ENCODE measurements at places on chromosomes 5 and 9.

DNA sequence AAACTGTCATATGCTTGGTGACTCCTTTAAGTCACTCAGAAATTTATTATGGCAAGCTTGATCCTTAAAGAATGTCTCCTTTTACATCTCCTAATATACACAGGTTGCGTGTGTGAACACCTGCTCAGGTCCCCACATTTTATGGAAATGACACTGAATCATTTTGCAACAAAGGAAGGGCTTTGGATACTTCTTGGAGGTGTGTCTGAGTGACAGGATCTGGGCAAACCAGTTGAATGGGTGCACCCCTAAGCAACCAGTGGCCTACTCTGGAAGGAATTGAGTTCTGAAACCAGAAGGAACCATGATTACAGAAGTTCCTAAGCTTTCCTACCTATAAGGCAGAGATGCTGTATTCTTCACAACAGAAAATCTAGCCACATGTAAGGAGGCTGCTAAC lies 483.9 kb upstream of the KLF4 start:
- no peaks in the 10 kb centered on the region for H3K27me3 ChIP-seq
- DNase-seq, result no peak
- no peak overlapping the region for H3K4me3 ChIP-seq
- peaks cover 27% of the 10 kb centered on the region for H3K4me1 ChIP-seq
- H3K36me3 ChIP-seq, result no peaks in the 10 kb centered on the region

DNA sequence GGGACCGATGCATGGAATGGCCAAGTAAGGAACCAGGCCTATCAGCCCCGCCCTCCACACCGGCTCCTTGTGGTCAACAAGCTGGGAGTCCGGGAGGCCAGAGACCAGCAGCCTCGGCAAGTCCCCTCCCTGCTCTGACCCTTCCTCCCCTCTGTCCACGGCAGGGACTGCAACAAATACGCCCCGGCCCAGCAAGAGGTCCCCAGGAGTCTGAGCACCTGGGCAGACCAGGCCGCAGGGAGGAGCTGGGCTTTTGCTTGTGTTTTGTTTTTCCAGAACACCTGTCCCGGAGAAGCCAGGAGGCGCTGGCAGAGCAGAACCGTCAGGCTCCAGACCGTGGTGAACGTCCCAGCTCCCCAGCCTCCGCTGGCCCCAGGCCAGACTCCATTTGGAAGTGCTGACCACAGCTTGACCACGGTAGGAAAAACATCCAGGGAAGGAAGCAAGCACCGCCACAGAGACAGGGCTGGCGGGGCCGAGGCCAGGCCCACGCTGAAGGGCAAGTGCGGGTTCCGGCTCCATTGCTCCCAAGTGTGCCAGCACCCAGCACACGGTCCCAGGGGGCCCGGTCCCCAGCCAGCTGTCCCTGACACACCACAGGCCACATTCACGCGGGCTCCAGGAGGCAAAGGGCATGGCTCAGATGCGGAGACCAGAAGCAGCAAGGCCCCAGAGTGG lies 56.7 kb downstream of the VAV2 start:
- peaks cover 31% of the 10 kb centered on the region for H3K4me1 ChIP-seq
- no peaks in the 10 kb centered on the region for H3K36me3 ChIP-seq
- peak; percentile 78 for DNase-seq
- H3K4me3 ChIP-seq, result peak overlapping the region; percentile 19
- peak overlapping the region; percentile 67 for H3K27ac ChIP-seq
- H3K27me3 ChIP-seq, result no peaks in the 10 kb centered on the region

DNA sequence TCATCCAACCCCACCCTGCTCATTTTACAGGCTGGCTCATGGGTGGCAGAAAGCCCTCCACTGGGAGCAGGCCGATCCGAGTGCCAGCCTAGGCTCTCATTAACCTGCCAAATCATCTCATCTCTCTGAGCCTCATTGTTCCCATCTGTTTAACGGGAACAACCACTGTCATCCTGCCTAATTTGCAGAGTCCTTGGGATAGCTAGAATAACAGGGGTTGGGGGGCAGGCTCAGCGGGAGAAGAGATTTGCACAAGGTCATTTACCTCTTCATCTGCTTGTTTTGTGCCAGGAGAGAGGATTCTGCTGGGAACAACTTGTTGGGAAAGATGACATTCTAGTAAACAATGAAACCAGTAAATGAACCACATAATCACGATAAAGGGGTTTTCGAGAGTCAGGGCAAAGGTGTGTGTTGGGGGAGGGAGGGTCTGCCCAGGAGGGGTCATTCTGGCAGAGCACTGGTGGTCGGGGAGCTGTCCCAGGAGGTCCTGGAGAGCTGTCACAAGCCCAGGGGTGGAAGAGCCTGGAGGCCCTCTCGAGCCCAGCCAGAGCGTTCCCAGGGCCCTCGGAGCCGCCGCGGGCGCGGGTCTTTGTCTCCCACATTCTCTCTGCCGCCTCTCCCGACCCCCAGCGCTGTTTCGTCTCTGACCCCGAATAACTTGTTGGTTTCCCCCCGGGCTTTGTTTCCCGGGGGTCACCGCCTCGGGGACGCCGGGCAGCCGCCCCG lies 22.8 kb upstream of the NDST1 start:
- peak overlapping the region; percentile 98 for H3K27ac ChIP-seq
- H3K27me3 ChIP-seq, result no peaks in the 10 kb centered on the region
- no peak for DNase-seq
- peaks cover 49% of the 10 kb centered on the region for H3K4me1 ChIP-seq
- H3K36me3 ChIP-seq, result no peaks in the 10 kb centered on the region
- peak overlapping the region; percentile 93 for H3K4me3 ChIP-seq

- peaks cover 25% of the 10 kb centered on the region for H3K4me1 ChIP-seq
- H3K27me3 ChIP-seq, result peaks cover 32% of the 10 kb centered on the region
- H3K27ac ChIP-seq, result no peak overlapping the region
- H3K4me3 ChIP-seq, result no peak overlapping the region
Measured at GRCh38 chr9:126147936-126148870, 178.4 kb upstream of the MVB12B start.

DNA sequence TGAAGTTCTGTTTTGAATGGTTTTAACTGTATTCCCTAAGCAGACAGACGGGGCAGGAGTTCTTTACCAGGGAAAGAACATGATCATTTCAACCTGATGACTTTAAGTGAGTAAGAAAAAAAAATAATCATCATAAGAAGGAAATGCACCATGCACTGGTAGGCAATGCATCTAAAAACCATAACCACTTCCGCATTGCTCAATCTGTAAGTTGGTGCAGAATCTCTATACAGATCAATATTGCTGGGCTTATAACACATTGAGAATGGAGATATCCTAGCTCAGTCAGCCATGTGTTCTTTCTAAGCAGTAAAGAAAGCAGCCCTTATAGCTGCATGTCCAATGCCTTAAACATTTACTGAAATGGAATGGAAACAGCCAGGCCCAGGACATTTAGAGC lies 407.1 kb upstream of the DMAC1 start:
- no peaks in the 10 kb centered on the region for H3K36me3 ChIP-seq
- no peak overlapping the region for H3K27ac ChIP-seq
- DNase-seq, result no peak
- H3K4me1 ChIP-seq, result no peaks in the 10 kb centered on the region

GRCh38 chr5:24170026-24170425 lies 474.8 kb downstream of the CDH10 start:
- H3K27ac ChIP-seq, result no peak overlapping the region
- no peaks in the 10 kb centered on the region for H3K27me3 ChIP-seq
- H3K4me3 ChIP-seq, result no peak overlapping the region

GRCh38 chr5:91022518-91022917 lies 360.6 kb downstream of the ARRDC3 start:
- H3K4me1 ChIP-seq, result no peaks in the 10 kb centered on the region
- no peaks in the 10 kb centered on the region for H3K36me3 ChIP-seq
- H3K27me3 ChIP-seq, result no peaks in the 10 kb centered on the region
- H3K4me3 ChIP-seq, result no peak overlapping the region
- no peak overlapping the region for H3K27ac ChIP-seq
- DNase-seq, result no peak

- H3K27ac ChIP-seq, result no peak overlapping the region
- H3K4me3 ChIP-seq, result no peak overlapping the region
- H3K4me1 ChIP-seq, result peaks cover 29% of the 10 kb centered on the region
- DNase-seq, result no peak
- no peaks in the 10 kb centered on the region for H3K27me3 ChIP-seq
Measured at GRCh38 chr9:122248448-122248865, 16.2 kb downstream of the RBM18 start.

GRCh38 chr9:95771556-95772246 lies 103.8 kb upstream of the ERCC6L2 start:
- no peak overlapping the region for H3K27ac ChIP-seq
- H3K4me3 ChIP-seq, result peak overlapping the region; percentile 21
- H3K4me1 ChIP-seq, result peaks cover 14% of the 10 kb centered on the region
- DNase-seq, result no peak
- H3K36me3 ChIP-seq, result no peaks in the 10 kb centered on the region

DNA sequence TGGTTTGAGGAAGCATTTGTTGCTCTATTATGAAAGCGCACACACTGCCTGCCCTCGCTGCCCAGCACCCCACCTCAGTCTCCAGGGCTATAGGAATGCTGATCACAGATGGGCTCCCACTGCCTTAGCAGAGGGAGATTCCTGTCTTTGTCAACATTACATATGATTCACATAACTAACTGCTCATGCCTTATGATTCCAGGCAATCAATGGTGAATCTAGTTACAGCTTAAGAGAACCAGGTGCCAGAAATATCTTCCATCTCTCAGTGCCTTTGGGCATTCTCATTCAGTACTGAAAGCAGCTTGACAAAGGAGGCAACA lies 458.9 kb upstream of the C9orf72 start:
- H3K4me3 ChIP-seq, result no peak overlapping the region
- DNase-seq, result no peak
- H3K27ac ChIP-seq, result no peak overlapping the region
- H3K4me1 ChIP-seq, result no peaks in the 10 kb centered on the region
- no peaks in the 10 kb centered on the region for H3K27me3 ChIP-seq

DNA sequence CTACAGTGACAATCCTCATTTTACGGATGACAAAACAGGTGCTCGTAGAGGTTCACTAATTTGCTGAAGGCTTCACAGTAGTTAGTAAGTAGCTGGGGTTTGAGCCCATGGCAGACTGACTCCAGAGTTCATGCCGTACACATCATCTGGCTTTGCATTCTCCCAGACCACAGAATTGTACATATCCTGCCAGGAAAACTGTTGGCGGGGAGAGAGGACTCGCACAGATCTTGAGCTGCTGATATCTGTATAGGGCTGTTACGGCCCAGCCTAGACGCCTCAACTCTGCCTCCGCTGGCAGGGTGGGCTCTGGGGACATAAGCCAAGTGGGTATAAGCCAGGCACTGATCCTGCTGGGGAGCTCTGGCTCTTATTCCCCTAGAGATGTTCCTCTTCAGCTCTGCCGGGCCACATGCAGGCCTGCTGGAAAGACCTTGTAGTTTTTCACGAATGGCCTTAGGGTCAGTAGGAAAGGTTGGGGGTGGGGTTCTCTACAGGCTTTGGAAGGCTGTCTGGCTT lies 16.3 kb downstream of the LARP1 start:
- H3K27ac ChIP-seq, result peak overlapping the region; percentile 67
- H3K4me3 ChIP-seq, result no peak overlapping the region
- H3K4me1 ChIP-seq, result peaks cover 100% of the 10 kb centered on the region
- no peaks in the 10 kb centered on the region for H3K27me3 ChIP-seq
- DNase-seq, result no peak

DNA sequence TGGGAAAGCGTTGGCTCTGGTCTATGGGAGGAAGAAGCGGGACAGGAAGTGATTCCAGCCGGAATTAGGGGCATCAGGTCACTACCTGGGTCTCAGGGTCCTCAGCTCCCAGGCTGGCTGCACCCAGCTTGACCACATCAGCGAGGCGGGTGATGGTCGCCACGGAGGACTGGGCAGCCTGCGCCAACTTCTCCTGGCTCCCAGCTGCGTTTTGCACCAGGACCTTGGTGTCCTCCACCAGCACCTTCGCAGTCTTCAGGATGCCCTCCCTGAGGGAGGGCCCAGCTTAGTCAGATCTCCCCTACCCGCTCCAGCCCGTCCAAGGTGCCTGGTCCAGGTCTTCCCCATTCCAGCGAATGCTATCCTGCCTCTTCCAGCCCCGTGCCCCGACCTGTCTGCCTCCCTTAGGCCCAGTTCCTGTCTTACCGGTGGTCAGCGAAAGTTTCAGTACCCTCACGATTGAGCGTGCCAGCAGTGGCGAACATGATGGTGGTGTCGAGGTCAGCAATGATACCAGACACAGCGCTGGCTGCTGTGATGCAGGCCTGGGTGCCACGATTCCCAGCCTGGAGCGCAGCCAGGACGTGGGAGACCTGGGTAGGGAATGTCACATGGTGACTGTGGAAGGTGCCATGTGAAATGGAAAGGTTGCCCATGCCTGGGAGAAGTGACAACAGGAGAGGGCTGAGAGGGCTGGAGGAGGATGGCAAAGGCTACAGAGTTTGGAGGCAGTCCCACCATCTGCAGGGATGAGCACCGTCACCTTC lies 14.4 kb upstream of the TPM2 start:
- H3K27me3 ChIP-seq, result no peaks in the 10 kb centered on the region
- no peak overlapping the region for H3K4me3 ChIP-seq
- peaks cover 39% of the 10 kb centered on the region for H3K4me1 ChIP-seq

DNA sequence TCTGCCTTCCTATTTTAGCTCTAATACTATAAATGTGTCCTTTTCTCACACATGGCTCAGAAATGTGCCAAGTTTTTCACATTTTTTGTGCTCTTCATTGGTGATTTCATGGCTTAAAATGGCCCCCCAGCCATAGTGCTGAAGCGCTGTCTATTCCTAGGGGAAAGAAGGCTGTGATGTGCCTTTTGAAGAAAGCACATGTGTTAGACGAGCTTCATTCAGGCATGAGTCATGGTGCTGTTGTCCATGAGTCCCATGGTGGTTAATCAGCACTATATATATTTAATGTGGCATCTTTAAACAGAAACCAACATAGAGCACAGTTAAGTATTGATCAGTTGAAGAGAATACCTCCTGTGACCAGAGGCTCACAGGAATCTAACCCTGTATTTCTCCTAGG lies 55.8 kb downstream of the PDE8B start:
- H3K27ac ChIP-seq, result no peak overlapping the region
- H3K4me3 ChIP-seq, result no peak overlapping the region
- DNase-seq, result no peak
- no peaks in the 10 kb centered on the region for H3K36me3 ChIP-seq
- H3K27me3 ChIP-seq, result no peaks in the 10 kb centered on the region

GRCh38 chr9:75889577-75889976 lies 896 bp upstream of the PCSK5 start:
- peaks cover 43% of the 10 kb centered on the region for H3K4me1 ChIP-seq
- H3K36me3 ChIP-seq, result no peaks in the 10 kb centered on the region
- H3K27ac ChIP-seq, result peak overlapping the region; percentile 87
